ENCODE measurements at places on chromosomes 2 and 18.

GRCh38 chr2:167965907-167966761 lies 281.3 kb downstream of the STK39 start:
- H3K4me3 ChIP-seq = no peak overlapping the region
- H3K27ac ChIP-seq = peak overlapping the region; percentile 28
- DNase-seq = no peak
- H3K27me3 ChIP-seq = no peaks in the 10 kb centered on the region
- H3K4me1 ChIP-seq = peaks cover 42% of the 10 kb centered on the region

DNA sequence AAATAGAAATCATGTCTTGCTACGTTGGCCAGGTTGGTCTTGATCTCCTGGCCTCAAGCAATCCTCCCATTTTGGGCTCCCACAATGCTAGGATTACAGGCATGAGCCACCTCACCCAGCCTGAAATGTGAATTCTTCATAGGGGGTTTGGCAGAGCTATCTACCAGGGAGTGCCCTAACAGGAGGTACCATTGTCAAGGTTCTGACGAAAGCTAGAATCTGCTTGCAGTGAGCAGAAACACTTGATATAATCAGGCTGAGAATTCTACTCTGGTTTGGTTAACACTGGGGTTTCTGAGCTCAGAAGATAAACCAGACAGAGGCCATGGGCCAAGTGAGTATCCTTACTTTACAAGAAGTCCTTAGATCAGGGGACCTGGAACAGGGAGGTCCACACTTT lies 7.2 kb upstream of the LAMA3 start:
- H3K4me3 ChIP-seq = no peak overlapping the region
- no peak for DNase-seq
- H3K4me1 ChIP-seq = peaks cover 6% of the 10 kb centered on the region
- H3K36me3 ChIP-seq = no peaks in the 10 kb centered on the region
- no peak overlapping the region for H3K27ac ChIP-seq

DNA sequence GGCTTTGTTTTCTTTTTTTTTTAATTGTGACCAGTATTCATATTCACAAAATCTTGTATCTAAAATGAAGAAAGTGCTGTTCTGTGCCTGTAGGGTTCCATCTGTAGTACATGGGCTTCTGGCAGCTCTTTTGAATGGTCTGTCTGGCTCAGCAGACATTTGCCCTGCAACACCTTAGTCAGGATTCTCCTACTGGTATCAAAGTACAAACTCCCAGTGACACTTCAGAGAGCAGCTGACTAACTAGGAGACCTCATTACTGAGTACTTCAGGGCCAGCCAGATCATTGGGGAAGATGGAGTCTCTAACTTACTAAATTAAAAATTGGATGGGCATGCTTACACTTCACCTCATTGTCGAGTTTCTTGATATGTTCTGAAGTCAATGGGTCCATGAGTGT lies 39.7 kb downstream of the GRHL1 start:
- no peak for DNase-seq
- H3K36me3 ChIP-seq = peaks cover 6% of the 10 kb centered on the region
- no peak overlapping the region for H3K27ac ChIP-seq

DNA sequence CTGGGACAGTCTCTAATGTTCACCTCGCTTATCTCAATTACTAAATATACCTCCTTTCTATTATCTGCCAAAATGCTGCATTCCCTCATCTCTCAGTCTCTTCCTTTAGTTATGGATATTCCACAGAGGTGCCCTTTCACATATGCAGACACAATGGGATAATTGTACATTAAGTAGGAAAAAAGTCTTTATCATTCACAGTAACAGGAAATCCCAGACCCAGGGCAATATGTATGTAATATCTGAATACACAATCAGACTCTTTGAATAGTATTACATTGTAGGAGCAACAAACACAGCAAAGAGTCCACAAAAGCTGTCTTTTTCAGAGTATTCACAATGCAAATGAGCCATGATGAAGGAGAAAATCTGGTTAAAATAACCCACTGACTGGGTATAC lies 1399.0 kb upstream of the ZEB2 start:
- no peak overlapping the region for H3K27ac ChIP-seq
- DNase-seq = no peak
- no peaks in the 10 kb centered on the region for H3K27me3 ChIP-seq
- H3K4me1 ChIP-seq = peaks cover 10% of the 10 kb centered on the region
- no peak overlapping the region for H3K4me3 ChIP-seq

GRCh38 chr2:76385943-76386342 lies 675.2 kb upstream of the GCFC2 start:
- no peaks in the 10 kb centered on the region for H3K36me3 ChIP-seq
- H3K27me3 ChIP-seq = no peaks in the 10 kb centered on the region
- no peak overlapping the region for H3K27ac ChIP-seq
- H3K4me1 ChIP-seq = no peaks in the 10 kb centered on the region
- no peak overlapping the region for H3K4me3 ChIP-seq

- peak overlapping the region; percentile 48 for H3K4me3 ChIP-seq
- peaks cover 2% of the 10 kb centered on the region for H3K36me3 ChIP-seq
- H3K4me1 ChIP-seq = peaks cover 37% of the 10 kb centered on the region
- H3K27me3 ChIP-seq = no peaks in the 10 kb centered on the region
- peak overlapping the region; percentile 90 for H3K27ac ChIP-seq
- no peak for DNase-seq
Observed at GRCh38 chr2:74845217-74845751, 11.4 kb downstream of the HK2 start.

- H3K27ac ChIP-seq = peak overlapping the region; percentile 86
- no peak for DNase-seq
- H3K4me3 ChIP-seq = no peak overlapping the region
- H3K36me3 ChIP-seq = peaks cover 6% of the 10 kb centered on the region
- no peaks in the 10 kb centered on the region for H3K27me3 ChIP-seq
Observed at GRCh38 chr2:189285962-189286645, 106.5 kb upstream of the COL5A2 start.

DNA sequence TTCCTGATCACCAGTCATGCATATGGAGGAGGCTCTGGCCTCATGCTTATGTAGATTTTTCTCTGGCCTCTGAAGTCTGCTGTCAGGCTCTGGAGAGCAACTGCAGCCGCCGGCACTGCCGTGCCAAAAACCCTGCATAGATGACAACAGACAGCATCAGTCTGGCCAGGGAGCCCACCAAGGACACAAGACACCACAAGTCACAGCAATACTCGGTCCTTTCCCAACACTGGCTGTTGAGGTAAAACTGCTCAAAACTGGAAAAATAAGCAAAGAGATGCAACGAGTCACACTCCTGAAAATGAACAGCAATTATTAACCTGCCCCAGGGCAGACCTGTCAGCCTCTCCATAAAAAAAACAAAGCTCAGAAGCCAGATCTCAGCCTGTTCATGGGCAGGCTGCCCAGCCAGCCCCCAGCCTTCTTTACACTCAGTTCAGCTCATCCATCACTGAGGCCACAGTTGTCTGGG lies 186.0 kb upstream of the RAB6C start:
- H3K36me3 ChIP-seq = peaks cover 2% of the 10 kb centered on the region
- H3K4me1 ChIP-seq = peaks cover 33% of the 10 kb centered on the region
- peak overlapping the region; percentile 95 for H3K27ac ChIP-seq
- no peak overlapping the region for H3K4me3 ChIP-seq
- DNase-seq = no peak

All from mesothelial cell of epicardium (in vitro differentiated cells).